ENCODE measurements at places on chromosomes 12 and 14.

GRCh38 chr12:64909124-64909523, 84.7 kb downstream of the TBC1D30 start:
- DNase-seq = no peak

- DNase-seq = no peak
Observed at GRCh38 chr14:58656671-58657411, 19.1 kb downstream of the DACT1 start.

- no peak for DNase-seq
Observed at GRCh38 chr14:45838597-45838996, 585.6 kb upstream of the MIS18BP1 start.

GRCh38 chr12:51855586-51856428, 7.3 kb upstream of the FIGNL2 start:
- DNase-seq = peak; percentile 93

DNA sequence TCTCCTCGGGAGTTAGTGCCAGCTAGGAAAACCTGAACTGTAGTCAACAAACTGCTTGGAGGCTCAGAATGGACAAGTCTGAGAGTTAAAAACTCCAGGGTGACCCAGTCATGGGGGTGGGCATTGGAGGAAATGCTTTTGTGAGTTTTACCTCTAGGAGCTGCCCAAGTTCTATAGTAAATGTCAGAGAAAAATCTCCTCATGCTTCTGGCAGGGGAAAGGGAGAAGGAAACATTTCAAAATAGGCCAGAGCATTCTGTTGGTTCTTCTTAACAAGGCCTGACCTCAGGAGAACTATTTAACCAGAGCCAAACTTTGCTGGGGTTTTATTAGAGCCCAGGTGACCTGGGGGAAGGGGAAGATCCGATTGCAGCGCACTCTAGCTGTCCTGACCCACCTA, 12.3 kb downstream of the NINJ2 start:
- no peak for DNase-seq

- DNase-seq = no peak
Observed at GRCh38 chr12:122454250-122454721, 31.8 kb upstream of the CLIP1 start.

DNA sequence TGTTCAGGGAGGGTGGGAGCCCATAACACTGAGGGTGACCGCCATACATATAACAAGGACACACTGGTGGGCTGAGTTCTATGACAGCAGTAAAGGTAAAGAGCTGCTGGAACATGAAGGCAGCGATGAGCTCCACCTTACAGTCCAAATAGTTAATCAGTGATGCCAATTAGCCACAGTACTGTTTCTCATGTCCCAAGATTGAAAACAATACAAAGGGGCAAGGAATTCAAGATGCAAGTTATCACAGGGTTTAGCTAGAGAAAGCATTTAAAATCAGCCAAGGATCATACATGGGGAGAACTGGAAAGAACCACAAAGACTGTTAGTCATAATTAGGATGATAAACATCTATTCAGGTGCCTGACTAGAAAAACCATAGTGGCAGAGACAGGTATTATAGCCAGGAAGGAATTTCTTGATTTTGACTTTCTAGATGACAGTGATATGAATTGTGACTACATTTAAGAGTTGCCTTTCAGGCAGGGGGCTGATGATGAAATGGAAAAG, 221.2 kb downstream of the SLC2A13 start:
- DNase-seq = no peak

- DNase-seq = no peak
Observed at GRCh38 chr12:55862286-55862685, 19.6 kb upstream of the MMP19 start.

- no peak for DNase-seq
Observed at GRCh38 chr14:105500036-105500725, 9.1 kb downstream of the TEDC1 start.

DNA sequence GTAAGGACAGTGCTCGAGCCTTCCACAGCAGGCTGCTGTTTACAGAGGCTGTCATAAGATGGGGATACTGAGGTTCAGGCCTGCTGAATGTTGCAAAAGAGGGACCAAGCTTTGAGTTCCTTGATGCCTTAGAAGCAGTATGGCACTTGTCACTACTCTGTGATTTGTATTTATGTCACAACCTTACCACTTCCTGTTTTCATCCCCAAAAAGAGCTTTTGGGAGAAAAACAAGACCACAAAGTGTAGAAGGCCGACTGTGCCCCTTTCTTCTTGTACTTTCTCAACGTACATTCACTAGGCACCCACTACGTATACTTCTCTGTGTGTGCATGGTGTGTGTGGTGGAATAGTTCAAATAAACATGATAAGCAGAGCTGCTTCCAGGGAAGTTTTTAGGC, 90.1 kb downstream of the DRAM1 start:
- DNase-seq = no peak

- DNase-seq = no peak
Observed at GRCh38 chr14:65356327-65356836, 56.1 kb upstream of the FUT8 start.

DNA sequence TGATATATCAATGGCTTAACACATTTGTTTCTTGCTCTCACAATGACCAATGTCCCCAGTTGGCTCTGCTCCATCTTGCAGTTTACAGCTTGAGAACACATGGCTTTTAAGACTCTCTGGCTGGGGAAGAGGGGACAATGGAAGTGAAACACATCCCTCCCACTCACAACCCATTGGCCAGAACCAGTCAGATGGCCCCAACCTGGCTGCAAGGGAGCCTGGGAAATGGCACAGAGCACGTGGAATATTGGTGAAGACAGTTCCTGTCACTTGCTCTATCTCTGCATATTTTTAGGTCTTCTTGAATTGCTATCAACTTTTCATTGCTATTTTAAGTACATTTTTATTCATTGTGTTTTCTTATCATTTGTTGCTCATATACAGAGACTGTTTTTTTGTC, 345.4 kb downstream of the MED13L start:
- peak; percentile 24 for DNase-seq

DNA sequence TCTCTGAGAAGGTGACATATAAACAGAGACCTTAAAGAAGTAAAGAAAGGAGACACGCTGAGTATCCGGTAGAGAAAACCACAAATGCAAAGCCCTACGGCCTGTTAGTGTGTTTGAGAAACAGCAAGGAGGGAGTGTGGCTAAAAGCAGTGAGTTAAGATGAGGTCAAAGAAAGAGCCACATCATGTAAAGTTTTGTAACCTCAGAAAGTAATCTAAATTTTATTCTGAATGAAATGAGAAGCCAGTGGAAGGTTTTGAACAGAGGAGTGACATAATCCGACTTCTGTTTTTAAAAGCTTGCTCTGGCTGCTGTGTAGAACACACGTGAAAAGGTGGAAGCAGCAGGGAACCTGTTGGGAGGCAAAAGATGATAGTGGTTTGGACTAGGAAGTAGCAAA, 32.6 kb downstream of the PPP2R5E start:
- DNase-seq = no peak

DNA sequence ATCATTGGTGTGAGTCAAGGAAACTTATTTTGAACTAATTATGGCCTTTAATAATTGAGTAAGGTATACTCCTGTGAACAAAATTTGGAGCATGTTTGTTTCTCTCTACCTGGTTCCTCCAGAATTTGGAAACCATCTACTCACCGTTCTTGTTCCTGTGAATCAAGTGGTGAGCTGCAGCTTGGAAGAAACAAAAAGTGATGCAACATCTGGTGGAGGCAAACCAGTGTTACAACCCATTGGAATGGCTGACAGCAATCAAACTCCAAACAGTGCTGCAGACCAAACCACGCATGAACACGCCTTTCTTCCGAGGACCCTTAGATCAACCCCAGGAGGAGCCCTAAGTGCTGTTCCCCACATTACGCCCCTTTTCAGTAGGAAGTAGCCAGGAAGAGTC, 104.7 kb upstream of the VASH1 start:
- no peak for DNase-seq

- DNase-seq = no peak
Observed at GRCh38 chr12:8482571-8483061, 26.9 kb downstream of the CLEC6A start.

- no peak for DNase-seq
Observed at GRCh38 chr12:27576667-27577347, 52.8 kb downstream of the PPFIBP1 start.

GRCh38 chr14:51216602-51217001, 23.4 kb upstream of the TMX1 start:
- DNase-seq = no peak

GRCh38 chr12:2389079-2389790, 336.4 kb downstream of the CACNA1C start:
- no peak for DNase-seq

DNA sequence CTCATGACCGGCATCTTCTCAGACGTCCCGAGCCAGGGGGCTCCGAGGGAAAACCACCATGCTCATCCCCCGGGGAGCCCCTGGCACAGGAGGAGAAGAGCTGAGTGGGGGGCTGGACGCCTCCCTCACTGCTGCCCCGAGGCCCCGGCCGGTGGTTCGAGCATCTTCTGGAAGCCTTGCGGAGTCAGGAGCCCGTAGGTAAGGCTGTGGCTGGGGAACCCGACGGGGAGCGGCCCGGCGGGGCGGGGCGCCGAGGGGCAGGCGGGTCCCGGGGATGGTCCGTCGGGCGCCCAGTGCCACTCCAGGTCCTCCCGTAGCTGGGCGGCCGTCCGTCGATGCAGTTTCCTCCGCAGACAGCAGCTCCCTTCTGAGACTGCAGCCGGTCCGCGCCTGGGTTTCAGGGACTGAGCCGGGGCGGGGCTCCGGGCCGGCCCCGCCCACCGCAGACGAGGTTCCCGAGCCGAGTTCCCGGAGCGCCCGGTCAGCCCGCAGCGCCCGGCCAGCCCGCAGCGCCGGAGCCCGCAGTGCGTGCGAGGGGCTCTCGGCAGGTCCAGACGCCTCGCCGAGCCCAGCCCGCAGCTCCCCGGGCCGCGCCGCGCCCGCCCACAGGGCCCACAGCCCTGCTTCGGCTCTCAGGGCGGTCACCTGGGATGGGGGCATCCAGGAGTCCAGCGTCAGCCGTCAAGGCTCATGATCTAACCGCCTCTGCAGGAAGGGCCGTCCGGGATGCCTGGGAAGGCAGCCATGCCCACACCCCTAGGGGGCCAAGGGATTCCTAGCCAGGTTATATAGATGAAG, at the start of gene PGF:
Gene PGF, minus strand, starts transcription at position 369 of the 798 bp plus-strand sequence. Its CDS starts 355 bp downstream, at position 14.
- peak; percentile 85 for DNase-seq

DNA sequence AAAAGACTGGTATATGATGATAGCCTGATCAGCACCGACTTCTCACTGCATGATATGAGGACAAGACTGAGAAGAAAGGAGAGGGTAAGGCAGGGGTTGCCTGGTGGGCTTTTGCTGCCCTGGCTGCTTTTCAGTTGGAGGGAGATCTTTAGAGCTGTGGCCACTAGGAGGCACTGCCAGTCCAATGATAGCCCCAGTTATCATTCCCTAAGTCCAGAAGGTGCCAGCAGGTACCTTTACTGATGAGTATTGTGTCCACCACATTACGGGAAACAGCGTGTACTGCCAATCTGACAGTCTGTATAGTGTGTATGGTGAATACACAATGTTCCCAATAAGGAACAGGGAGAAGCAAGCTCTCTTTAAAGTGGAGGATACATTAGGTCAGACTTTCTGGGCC, 55.8 kb upstream of the CCDC175 start:
- peak; percentile 58 for DNase-seq

- DNase-seq = peak; percentile 77
Observed at GRCh38 chr14:100140452-100141078, 18.9 kb downstream of the DEGS2 start.

- no peak for DNase-seq
Observed at GRCh38 chr12:28777603-28778365, 371.3 kb upstream of the FAR2 start.

- no peak for DNase-seq
Observed at GRCh38 chr12:58668871-58669270, 251.4 kb downstream of the LRIG3 start.

DNA sequence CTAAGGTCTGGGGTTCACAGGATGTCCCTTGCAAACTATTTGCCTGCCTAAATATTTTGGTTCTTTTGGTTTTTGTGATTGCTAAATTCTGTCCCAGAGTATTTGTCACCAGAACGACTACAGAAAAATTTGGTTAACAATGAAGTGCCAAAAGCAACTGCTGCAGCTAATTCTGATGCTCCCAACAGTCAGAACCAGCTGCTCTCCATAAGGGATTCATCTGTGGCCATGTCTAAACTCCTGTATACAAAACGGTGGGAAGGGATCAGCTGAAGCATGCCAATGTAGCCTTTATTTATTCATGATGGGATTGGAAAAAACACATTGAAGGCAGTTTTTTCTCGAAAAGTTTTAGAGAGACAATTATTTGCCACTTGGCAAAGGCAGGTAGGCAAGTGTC, 29.3 kb upstream of the PELI2 start:
- DNase-seq = no peak

GRCh38 chr12:104275689-104276088, 27.9 kb upstream of the EID3 start:
- DNase-seq = no peak

DNA sequence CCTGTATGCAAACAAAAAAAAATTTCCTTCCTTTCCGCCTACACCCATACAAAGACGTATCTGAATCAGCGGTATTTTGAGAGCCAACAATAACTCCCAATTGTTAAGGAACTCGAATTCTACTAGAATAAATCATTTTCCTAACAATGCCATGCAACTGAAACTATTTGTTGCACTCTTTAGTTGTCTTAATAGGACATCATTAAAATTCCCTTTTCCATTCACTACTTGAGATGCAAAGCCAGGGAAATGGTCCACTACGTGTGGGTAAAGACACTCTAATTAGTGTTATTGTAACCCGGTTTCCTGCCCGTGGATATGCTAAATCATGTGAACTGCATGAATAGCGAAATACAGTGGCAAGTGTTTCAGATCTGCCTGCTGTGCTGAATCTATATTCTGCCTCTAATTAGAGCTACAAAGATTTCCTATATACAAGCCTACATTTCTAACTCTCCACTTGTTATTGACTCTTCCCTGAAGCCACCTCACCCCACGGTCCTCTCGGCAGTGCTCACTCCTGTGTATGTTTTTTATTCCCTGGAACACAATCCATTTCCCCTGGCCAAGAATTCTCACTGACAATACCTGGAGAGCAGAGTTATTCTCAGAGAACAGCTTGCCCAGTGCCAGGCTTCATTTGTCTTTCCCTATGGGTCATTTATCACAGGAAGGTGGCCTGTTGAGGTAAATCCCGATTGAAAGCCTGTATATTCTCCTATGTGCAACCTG, 168.3 kb downstream of the PAWR start:
- no peak for DNase-seq
